ENCODE measurements at places on chromosomes 13 and 19. TPM values are rescaled to one million over a fixed set of nuclear protein-coding genes. Genes with fewer than 3 reads are reported as not detected.
A peak's percentile ranks its signal among the peaks of the same experiment; 100 is the strongest.

The LILRA6 gene
- total RNA-seq: 0.37 TPM

The ZNF254 gene
- 7.3 TPM for total RNA-seq

The ZNF829 gene
- 7.7 TPM for total RNA-seq

The EBI3 gene
- 14.8 TPM for total RNA-seq

The VSTM1 gene
- total RNA-seq: not detected

The PRR22 gene
- total RNA-seq: 8.2 TPM

The NECTIN2 gene
- 0.22 TPM for total RNA-seq

The NTN5 gene
- total RNA-seq: 0.11 TPM

The KIR3DL1 gene
- total RNA-seq: 0.11 TPM

The ZNF225 gene
- 3.3 TPM for total RNA-seq

DNA sequence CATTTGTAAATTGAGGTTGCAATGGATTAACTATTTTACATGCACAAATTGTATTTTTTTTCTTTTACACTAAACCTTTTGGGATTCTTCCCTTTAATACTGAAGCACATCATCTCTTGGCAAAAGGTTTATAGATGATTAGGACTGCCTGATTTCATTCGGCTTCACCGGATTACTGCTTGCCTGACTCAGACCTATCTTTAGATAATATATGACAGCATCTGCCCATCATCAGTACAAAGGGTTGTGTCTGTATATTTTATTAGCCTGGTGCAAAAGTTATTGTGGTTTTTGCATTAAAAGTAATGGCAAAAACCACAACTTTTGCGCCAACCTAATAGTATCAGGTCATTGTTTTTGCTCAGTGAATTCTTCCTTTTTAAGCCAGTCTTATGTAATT lies 316.2 kb upstream of the HTR2A start:
- H3K36me3 ChIP-seq: no peaks in the 10 kb centered on the region
- no peak overlapping the region for H3K27ac ChIP-seq
- no peaks in the 10 kb centered on the region for H3K4me1 ChIP-seq
- no peaks in the 10 kb centered on the region for H3K27me3 ChIP-seq
- DNase-seq: no peak
- H3K4me3 ChIP-seq: no peak overlapping the region

DNA sequence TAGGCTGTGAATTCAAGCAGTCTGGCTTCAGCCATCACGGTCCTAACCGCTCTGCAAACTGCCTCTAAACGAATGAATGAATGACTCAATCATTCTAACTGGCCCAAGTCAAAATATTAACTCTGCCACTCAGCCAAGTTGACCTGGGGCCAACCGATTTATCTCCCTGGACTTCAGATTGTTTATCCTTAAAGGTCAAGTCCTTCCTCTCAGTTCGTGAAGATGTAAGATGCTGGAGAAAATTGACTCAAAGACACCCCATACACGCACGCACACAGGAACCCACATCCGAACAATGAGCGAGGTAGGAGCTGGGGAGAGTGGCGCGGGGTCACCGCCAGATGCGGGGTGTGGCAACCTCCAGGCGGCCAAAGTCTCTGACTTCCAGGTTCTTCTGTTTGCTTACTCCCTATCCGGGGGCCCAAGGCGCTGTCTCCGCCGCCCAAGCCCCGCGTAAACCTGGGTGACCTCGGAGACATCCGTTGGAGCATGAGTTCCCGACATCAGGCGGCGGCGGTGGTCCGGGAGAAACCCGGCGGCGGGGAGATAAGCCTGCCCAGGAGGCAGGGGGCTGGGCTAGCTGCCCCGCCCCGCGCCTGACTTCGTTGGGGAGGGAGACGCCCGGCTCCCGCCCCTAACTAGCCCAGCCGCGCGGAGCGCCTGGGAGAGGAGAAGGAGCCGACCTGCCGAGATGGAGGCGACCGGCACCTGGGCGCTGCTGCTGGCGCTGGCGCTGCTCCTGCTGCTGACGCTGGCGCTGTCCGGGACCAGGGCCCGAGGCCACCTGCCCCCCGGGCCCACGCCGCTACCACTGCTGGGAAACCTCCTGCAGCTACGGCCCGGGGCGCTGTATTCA lies at the start of gene CYP2S1:
TSS of gene CYP2S1 (plus strand) at position 646 of the 856 bp plus-strand sequence. CDS start at position 692, 46 bp downstream.
- H3K27ac ChIP-seq: no peak within 1 kb of the TSS
- no peak for DNase-seq
- H3K4me1 ChIP-seq: peaks cover 3% of the 10 kb centered on the region
- H3K27me3 ChIP-seq: peaks cover 12% of the 10 kb centered on the region
- no peak within 1 kb of the TSS for H3K4me3 ChIP-seq

DNA sequence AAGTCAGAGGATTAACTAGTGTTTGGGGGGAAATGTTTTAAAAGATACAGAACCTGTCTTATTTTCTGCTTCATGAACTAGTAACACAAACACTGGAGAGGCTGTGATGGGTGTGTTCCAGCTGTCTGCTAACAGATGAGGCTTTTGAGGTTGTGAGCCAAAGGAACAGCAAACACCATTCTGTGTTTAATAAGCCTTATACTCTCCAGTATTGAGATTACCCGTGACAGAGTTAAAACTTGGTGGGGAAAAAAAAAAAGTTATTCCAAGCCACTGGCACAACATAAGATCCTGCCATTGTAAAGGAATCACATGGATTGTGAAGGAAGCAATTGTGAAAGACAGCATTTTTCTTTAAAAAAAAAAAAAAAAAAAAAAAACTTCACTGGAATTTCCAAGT lies 48.4 kb downstream of the KCTD12 start:
- H3K27me3 ChIP-seq: no peaks in the 10 kb centered on the region
- no peak overlapping the region for H3K27ac ChIP-seq
- no peak for DNase-seq
- no peaks in the 10 kb centered on the region for H3K36me3 ChIP-seq
- no peaks in the 10 kb centered on the region for H3K4me1 ChIP-seq

- H3K27ac ChIP-seq: no peak overlapping the region
- H3K4me1 ChIP-seq: no peaks in the 10 kb centered on the region
- peaks cover 40% of the 10 kb centered on the region for H3K36me3 ChIP-seq
- H3K27me3 ChIP-seq: no peaks in the 10 kb centered on the region
Observed at GRCh38 chr13:77184455-77184854, 142.4 kb downstream of the MYCBP2 start.

GRCh38 chr13:45370922-45371406 lies 30.0 kb upstream of the TPT1 start:
- H3K4me3 ChIP-seq: no peak overlapping the region
- H3K27ac ChIP-seq: no peak overlapping the region
- H3K4me1 ChIP-seq: peaks cover 30% of the 10 kb centered on the region

DNA sequence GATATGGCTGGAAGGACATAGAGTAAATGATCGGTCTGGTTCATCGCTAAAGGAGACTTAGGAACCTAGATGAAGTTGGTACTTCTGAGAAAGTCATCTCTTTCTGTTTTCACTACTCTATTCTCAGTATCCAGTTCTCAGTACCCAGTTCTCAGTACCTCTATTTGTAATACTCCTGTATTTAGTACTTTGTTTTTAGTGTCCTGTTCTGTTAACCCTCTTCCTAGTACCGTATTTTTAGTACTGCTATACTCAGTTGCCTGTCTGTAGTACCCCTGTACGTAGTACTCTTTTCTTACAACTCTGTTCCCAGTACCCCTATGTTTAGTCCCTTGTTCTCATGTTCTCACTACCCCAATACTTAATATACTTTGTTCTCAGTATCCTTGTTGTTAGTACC lies 1.2 kb downstream of the RFXAP start:
- H3K36me3 ChIP-seq: no peaks in the 10 kb centered on the region
- DNase-seq: no peak
- H3K27me3 ChIP-seq: no peaks in the 10 kb centered on the region
- H3K27ac ChIP-seq: no peak overlapping the region
- H3K4me1 ChIP-seq: peaks cover 29% of the 10 kb centered on the region
- peak overlapping the region; percentile 97 for H3K4me3 ChIP-seq

GRCh38 chr19:35513628-35514281 lies at the start of gene DMKN:
Gene DMKN (minus strand): TSS chr19:35513649. CDS start chr19:35513475, 174 bp downstream.
- no peaks in the 10 kb centered on the region for H3K36me3 ChIP-seq
- H3K27me3 ChIP-seq: peaks cover 4% of the 10 kb centered on the region
- H3K4me3 ChIP-seq: no peak within 1 kb of the TSS
- H3K27ac ChIP-seq: no peak within 1 kb of the TSS
- no peak for DNase-seq

- DNase-seq: no peak
- H3K4me3 ChIP-seq: peak overlapping the region; percentile 26
- no peaks in the 10 kb centered on the region for H3K36me3 ChIP-seq
- H3K4me1 ChIP-seq: peaks cover 19% of the 10 kb centered on the region
Observed at GRCh38 chr19:953445-954271, 27.8 kb downstream of the ARID3A start.

- H3K4me1 ChIP-seq: peaks cover 22% of the 10 kb centered on the region
- peaks cover 35% of the 10 kb centered on the region for H3K27me3 ChIP-seq
- DNase-seq: no peak
Observed at GRCh38 chr13:20190076-20190475, 2.7 kb downstream of the GJB2 start.

DNA sequence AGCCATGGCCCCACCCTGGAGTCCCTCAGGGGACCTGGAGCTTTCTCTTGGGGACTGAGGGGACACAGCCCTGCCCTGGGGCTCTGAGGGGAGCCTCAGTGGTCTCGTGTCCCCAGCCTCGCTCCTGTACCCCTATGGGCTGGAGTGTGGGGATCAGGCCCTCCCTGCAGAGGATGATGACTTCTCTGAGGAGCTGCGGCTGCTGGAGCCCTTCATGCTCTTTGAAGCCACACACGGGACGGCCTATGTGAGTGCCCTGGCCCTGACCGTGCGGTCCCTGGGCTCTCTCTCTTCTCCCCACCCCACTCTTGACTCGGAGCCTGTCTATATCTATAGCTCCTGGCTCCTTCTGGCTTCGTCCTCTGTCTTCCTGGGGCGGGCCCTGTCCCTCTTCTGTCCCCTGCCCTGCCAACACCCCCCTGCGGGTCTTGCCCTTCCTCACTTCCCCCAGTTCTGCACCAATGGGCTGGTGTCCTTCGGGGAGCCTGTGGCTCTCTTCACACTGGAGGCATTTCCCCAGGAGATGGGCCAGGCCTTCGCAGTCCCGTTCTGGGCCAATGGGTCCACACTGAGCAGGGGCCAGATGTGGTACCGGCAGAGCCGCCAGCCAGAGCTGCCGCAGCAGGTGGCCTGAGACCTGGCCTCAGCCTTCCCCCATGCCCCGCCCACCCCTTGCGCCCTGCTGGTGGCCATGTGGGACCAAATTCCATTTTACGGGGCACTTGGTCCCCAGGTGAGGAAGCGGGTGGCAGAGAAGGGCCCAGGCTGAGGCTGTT lies 33.1 kb downstream of the HPN start:
- no peaks in the 10 kb centered on the region for H3K4me1 ChIP-seq
- no peaks in the 10 kb centered on the region for H3K36me3 ChIP-seq
- H3K27me3 ChIP-seq: no peaks in the 10 kb centered on the region
- DNase-seq: no peak
- no peak overlapping the region for H3K4me3 ChIP-seq

- no peak overlapping the region for H3K27ac ChIP-seq
- H3K36me3 ChIP-seq: peaks cover 7% of the 10 kb centered on the region
- no peak for DNase-seq
- H3K4me1 ChIP-seq: no peaks in the 10 kb centered on the region
Observed at GRCh38 chr13:25249001-25249543, 38.2 kb downstream of the MTMR6 start.

DNA sequence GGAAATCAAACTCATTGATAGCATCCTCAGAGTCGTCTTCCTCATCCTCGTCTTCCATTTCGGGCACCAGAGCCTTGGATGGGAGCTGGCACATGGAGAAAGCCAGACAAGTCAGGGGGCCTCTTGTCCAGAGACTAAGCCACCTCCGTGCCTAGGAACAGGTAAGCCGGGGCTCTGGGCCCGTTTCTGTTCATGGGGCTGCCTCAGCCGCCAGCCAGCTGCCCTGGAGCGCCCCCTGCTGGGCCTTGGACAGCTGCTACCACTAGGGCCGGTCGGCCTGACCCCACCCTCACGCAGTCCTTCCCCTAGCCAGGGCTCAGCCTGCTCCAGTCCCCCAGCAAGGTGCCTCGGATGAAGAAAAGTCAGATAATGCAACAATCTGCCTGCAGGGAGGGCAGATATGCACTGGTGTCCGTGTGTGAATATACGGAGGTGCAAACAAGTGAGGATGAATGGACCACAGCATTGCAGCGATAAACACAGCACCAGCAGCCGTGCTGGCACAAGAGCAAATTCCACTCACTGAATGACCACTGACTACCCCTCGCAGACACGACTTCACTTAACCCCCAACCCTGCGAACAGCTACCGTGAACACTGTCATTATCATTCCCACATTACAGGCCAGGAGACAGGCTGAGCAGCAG lies 11.9 kb upstream of the PRKD2 start:
- peaks cover 68% of the 10 kb centered on the region for H3K36me3 ChIP-seq
- peak; percentile 76 for DNase-seq
- no peaks in the 10 kb centered on the region for H3K27me3 ChIP-seq
- H3K4me3 ChIP-seq: no peak overlapping the region
- peaks cover 6% of the 10 kb centered on the region for H3K4me1 ChIP-seq

- H3K27ac ChIP-seq: peak overlapping the region; percentile 88
- H3K4me3 ChIP-seq: peak overlapping the region; percentile 57
- H3K4me1 ChIP-seq: peaks cover 33% of the 10 kb centered on the region
- no peak for DNase-seq
Observed at GRCh38 chr19:11373885-11374432, 507 bp upstream of the SWSAP1 start.

DNA sequence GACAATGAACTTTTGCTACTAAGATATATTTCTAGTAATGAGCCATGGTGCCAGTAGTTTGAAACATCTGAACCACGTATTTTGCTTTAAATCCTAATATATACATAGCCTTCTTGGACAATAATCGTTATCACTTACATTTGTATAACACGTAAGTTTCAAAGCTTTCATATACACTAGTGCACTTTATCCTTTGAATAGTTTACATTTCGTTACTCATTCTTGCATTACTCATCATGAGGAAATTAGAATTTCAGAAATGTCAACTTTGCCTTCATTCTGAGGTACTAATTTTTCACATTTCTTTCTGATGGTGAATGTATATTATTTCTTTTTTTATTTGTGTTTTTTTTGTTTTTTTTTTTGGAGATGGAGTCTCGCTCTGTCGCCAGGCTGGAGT lies 5.8 kb downstream of the KBTBD7 start:
- DNase-seq: no peak
- peaks cover 9% of the 10 kb centered on the region for H3K4me1 ChIP-seq
- H3K4me3 ChIP-seq: no peak overlapping the region
- H3K36me3 ChIP-seq: no peaks in the 10 kb centered on the region
- H3K27me3 ChIP-seq: no peaks in the 10 kb centered on the region
- no peak overlapping the region for H3K27ac ChIP-seq

- no peaks in the 10 kb centered on the region for H3K4me1 ChIP-seq
- H3K4me3 ChIP-seq: no peak overlapping the region
- no peaks in the 10 kb centered on the region for H3K36me3 ChIP-seq
- no peaks in the 10 kb centered on the region for H3K27me3 ChIP-seq
- no peak overlapping the region for H3K27ac ChIP-seq
Observed at GRCh38 chr19:33437821-33438671, 64.5 kb downstream of the CEBPG start.

DNA sequence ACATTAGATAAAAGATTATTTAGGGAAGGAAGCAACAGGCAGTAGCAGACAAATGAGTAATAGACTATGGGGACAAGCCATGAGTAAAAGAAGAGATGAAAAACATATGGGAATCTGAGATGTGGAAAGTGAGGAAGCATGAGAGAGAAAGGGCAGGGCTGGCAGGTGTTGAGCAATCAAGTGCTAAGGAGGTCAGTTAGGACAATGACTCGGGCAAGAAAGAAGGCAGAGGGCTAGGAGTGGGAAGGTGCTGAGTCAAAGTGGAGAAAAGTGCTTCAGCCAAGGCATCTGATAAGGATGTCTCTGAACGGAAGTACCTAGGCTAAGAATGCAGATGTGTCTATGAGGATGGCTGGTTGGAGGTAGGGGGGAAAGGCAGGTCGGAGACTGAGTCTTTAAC lies 291.9 kb upstream of the HTR2A start:
- H3K4me1 ChIP-seq: no peaks in the 10 kb centered on the region
- DNase-seq: no peak
- no peak overlapping the region for H3K27ac ChIP-seq
- no peaks in the 10 kb centered on the region for H3K36me3 ChIP-seq
- H3K27me3 ChIP-seq: no peaks in the 10 kb centered on the region
